Transverse colon (tissue), 4 donors: ENCODE measurements at places on chromosomes 3 and 15. TPM values are rescaled to one million over a fixed set of nuclear protein-coding genes. Genes with fewer than 3 reads are reported as not detected.

The PDCD7 gene
- total RNA-seq = 22.1 TPM

The RPL4 gene
- 1,084 TPM for total RNA-seq

The TRANK1 gene
- 120 TPM for total RNA-seq

The PIK3CB gene
- 98.4 TPM for total RNA-seq

- DNase-seq = peak; percentile 35
Observed at GRCh38 chr3:65439641-65440284, 599.0 kb downstream of the MAGI1 start.

GRCh38 chr15:80667936-80668335, 27.2 kb upstream of the ABHD17C start:
- DNase-seq = no peak

GRCh38 chr3:195001961-195002861, 268.7 kb downstream of the XXYLT1 start:
- DNase-seq = peak; percentile 78

GRCh38 chr3:48180021-48180420, 8.2 kb downstream of the CDC25A start:
- no peak for DNase-seq

- DNase-seq = peak; percentile 89
Observed at GRCh38 chr15:85543741-85544155, 163.3 kb downstream of the AKAP13 start.
